ENCODE measurements at places on chromosomes 4 and X.

- DNase-seq, result no peak
These were observed 148.6 kb upstream of the CNKSR2 start for GRCh38 chrX:21225643-21226042.

DNA sequence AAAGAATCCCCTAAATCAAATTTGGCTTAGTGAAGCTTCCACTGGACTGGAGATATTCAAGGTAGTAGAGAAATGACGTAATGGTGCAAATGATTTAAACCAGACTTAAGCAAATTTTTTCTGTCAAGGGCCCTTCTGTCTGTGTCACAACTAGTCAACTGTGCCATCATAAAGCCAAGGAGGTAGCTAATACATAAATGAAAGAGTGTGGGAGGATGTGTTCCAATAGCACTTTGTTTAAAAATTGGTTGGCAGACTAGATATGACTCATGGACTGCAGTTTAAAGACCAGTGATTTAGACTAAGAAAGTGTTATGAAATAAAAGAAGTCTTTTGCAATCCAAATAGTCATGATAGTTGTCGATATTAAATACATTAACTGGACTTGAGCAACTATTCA is 24.3 kb upstream of the TEX13C start:
- no peak for DNase-seq

- no peak for DNase-seq
These were observed 282.7 kb downstream of the PTTG2 start for GRCh38 chr4:38242822-38243387.

DNA sequence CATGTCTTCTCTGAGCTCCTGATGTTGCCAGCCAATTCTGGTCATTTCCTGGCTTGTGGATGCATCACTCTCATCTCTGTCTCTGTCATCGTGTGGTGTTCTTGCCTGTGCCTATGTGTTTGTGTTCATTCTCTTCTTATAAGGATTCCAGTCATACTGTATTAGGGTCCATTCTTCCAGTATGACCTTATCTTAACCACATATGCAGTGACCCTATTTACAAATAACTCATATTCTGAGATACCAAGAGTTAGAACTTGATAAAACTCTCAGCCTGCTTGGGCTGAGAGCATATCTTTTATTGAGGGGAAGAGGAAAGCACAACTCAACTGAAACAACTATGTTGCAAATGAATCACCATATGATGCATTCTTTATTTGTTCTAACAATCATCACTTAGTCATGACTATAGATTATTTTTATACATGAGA is 189.0 kb upstream of the ANXA10 start:
- DNase-seq, result no peak

DNA sequence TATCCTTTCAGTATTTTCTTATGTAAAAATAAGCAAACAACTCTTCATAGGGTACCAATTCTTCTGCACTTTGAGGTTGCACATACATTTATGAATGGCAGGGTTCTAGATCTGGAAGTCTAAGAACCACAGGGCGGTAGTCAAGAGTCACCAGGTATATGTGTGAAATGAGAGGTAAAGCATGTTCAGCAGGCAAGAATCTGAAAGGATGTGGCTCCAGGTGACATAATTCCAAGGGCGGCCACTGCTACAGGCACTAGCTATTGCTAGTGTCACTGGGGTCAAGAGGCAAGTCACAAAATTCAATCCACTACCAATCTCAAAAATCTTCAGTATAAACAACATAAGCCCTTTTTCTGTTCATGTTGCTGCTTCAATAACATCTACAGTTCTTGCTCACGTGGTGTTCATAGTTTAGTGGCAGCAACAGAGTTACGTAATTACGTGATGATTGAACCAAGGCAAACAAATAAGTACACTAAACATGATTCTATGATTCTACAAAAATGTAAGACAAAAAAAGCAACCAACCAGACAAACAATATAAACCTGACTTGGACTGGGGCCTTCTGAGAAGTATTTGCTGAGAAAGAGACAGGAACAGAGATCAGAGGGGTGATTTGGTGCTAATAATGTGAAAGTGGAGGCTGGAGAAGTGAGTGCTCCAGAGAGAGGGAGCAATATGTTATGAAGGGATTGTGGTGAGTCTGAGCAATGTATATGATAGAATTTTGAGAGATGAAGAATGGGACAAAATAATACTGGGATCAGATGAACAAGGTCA is 101.7 kb downstream of the NAA11 start:
- DNase-seq, result no peak

Data from mesothelial cell of epicardium (in vitro differentiated cells).